ENCODE measurements at places on chromosomes 12 and 14.

GRCh38 chr12:76690921-76691700 lies 72.8 kb upstream of the ZDHHC17 start:
- no peaks in the 10 kb centered on the region for H3K36me3 ChIP-seq
- no peak overlapping the region for H3K27ac ChIP-seq
- no peak overlapping the region for H3K4me3 ChIP-seq
- no peak for DNase-seq
- no peaks in the 10 kb centered on the region for H3K4me1 ChIP-seq

DNA sequence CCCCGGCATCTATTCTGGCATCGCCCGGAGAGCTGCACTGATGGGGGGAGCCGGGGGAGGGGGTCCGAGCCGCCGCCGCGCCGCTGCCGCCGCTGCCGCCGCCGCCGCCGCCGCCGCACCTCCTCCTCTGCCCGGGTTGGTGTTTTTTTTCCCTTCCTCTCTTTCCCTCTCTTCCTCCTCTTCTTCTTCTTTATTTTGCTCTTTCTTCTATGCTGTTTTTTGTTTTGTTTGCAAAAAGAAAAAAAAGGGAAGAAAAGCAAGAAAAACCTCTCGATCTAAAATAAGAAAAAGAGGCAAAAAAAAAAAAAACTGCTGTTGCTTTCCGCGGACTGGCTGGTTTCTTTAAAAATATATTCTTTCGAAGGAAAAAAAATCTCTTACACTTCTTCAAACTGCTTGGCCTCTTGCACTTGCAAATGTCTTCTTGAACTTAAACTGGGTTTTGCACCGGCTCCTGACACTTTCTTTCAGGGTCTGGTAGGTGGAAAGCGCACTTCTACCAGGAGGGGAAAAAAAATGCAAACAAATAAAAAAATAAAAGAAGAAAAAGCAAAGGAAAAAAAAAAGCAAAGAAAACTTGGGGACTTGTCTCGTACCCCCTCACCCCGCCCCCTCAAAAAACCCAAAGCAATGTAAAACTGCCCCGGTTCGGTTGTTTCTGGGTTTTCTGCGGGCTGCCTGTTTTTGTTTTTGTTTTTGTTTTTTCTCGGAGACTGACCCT lies 616 bp downstream of the BCL11B start:
- no peaks in the 10 kb centered on the region for H3K36me3 ChIP-seq
- DNase-seq = peak; percentile 64
- H3K4me3 ChIP-seq = peak overlapping the region; percentile 48
- peaks cover 53% of the 10 kb centered on the region for H3K27me3 ChIP-seq

DNA sequence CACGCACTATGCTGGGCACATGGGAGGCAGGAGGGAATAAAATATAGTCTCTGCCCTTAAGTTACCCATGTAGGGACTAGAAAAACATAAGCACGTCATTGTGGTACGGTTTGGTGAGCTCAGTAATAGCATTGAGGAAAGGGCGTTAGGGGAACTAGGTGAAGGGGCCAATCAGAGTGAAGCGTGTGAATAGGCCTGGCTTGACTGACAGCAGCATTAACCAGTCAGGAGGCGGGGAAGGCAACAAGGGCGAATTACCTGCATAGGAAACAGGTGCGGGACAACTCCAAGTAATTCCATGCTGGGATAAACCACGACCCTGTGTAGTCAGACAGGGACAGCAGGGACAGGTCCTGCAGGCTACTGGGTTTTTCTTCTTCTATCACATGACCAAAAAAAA lies 107.7 kb downstream of the UNC79 start:
- H3K27ac ChIP-seq = no peak overlapping the region
- H3K4me3 ChIP-seq = no peak overlapping the region
- no peaks in the 10 kb centered on the region for H3K27me3 ChIP-seq
- peaks cover 10% of the 10 kb centered on the region for H3K36me3 ChIP-seq
- DNase-seq = no peak

DNA sequence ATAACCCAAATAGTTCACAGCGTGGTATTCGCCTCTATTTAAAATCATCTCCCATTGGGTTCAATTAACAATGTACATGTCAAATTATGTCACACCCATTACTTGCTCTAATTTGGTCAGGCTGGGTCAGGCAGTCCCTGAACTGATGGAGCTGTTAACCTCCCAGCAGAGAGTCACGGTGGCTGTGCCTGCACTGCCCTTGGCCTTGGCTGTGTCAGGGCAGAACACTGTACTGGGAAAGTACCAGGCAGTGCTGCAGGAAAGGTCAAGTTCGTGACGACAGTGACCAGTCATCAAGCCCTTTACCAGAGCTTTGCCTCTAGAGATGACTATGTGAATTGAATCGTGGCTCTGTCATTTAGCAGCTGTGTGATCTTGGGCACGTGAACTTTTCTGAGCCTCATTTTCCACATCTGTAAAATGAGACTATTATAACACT lies 100.0 kb downstream of the ARF6 start:
- H3K27me3 ChIP-seq = no peaks in the 10 kb centered on the region
- no peaks in the 10 kb centered on the region for H3K36me3 ChIP-seq
- peaks cover 5% of the 10 kb centered on the region for H3K4me1 ChIP-seq
- no peak overlapping the region for H3K4me3 ChIP-seq
- DNase-seq = no peak
- no peak overlapping the region for H3K27ac ChIP-seq

- H3K4me1 ChIP-seq = no peaks in the 10 kb centered on the region
- H3K27me3 ChIP-seq = no peaks in the 10 kb centered on the region
- no peak for DNase-seq
- H3K27ac ChIP-seq = no peak overlapping the region
- no peaks in the 10 kb centered on the region for H3K36me3 ChIP-seq
Measured at GRCh38 chr12:92634202-92634601, 68.6 kb upstream of the PLEKHG7 start.

- no peaks in the 10 kb centered on the region for H3K27me3 ChIP-seq
- DNase-seq = no peak
- no peak overlapping the region for H3K27ac ChIP-seq
- H3K4me3 ChIP-seq = no peak overlapping the region
- H3K36me3 ChIP-seq = no peaks in the 10 kb centered on the region
- H3K4me1 ChIP-seq = no peaks in the 10 kb centered on the region
Measured at GRCh38 chr14:26138764-26139445, 458.9 kb downstream of the NOVA1 start.

- H3K4me1 ChIP-seq = peaks cover 17% of the 10 kb centered on the region
- H3K27ac ChIP-seq = no peak overlapping the region
- no peak for DNase-seq
Measured at GRCh38 chr14:104212206-104213095, 74.1 kb downstream of the KIF26A start.

- H3K36me3 ChIP-seq = peaks cover 8% of the 10 kb centered on the region
- peak overlapping the region; percentile 22 for H3K4me3 ChIP-seq
- peaks cover 24% of the 10 kb centered on the region for H3K4me1 ChIP-seq
- peaks cover 8% of the 10 kb centered on the region for H3K27me3 ChIP-seq
- no peak for DNase-seq
- peak overlapping the region; percentile 48 for H3K27ac ChIP-seq
Measured at GRCh38 chr12:55940065-55940732, 9.2 kb downstream of the DGKA start.

DNA sequence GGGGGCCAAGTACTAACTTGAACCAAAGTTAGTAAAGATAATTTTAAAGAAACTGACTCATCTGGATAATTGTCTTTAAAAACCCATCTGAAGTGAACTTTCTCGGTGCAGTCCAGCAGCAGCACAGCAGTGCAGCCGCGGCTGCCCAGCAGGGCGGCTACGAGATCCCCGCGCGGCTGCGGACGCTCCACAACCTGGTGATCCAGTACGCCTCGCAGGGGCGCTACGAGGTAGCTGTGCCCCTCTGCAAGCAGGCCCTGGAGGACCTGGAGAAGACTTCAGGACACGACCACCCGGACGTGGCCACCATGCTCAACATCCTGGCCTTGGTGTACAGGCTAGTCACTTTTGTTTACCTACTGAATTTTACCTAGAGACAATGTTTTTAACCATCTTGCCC lies 33.6 kb downstream of the KLC1 start:
- H3K36me3 ChIP-seq = peaks cover 79% of the 10 kb centered on the region
- no peak for DNase-seq
- H3K4me1 ChIP-seq = no peaks in the 10 kb centered on the region

DNA sequence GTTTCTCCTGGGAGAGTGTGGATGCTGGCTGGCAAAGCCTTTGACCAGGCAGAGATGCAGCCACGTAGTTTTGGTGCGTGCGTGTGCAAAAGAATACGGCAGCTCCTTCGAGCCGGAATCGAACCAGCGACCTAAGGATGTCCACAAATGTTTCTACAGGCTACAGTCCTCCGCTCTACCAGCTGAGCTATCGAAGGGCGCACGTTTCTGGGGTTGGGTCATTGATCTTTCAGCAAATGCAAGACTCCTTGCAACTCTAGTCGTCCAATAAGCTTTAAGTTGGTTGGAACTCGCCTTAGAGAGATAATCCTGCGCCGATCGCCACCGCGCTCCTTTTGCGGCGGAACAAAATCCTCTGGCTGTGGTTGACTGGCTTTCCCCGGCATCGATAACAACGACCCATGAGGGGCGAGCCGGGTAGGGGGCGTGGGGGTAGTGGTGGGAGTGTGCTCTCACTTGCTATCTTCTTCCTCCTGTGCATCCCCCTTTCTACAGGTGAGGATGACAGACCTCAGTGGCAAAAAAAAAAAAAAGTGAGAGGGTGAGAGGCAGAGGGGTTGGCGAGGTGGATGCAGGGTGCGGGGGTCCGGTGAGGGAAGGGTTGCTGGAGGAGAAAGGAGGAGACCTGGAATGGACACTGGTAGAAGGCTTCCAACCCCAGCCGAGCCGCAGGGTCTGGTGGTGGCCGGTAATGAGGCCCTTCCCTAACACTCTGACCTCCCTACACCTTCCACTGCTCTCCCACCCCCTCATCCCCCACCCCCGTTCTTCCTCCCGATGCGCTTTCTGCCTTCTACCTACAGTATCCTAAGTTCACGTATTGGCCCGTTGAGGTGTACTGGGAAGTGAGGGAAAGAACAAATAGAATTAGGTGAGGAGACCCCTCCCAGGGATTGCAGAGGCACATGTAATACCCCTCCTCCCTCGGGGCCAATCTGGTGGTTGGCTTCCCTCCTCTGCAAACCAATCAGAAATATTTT lies 11.8 kb upstream of the OR6S1 start:
- H3K27me3 ChIP-seq = peaks cover 51% of the 10 kb centered on the region
- H3K4me1 ChIP-seq = peaks cover 8% of the 10 kb centered on the region
- no peak overlapping the region for H3K4me3 ChIP-seq
- H3K27ac ChIP-seq = no peak overlapping the region
- no peaks in the 10 kb centered on the region for H3K36me3 ChIP-seq

DNA sequence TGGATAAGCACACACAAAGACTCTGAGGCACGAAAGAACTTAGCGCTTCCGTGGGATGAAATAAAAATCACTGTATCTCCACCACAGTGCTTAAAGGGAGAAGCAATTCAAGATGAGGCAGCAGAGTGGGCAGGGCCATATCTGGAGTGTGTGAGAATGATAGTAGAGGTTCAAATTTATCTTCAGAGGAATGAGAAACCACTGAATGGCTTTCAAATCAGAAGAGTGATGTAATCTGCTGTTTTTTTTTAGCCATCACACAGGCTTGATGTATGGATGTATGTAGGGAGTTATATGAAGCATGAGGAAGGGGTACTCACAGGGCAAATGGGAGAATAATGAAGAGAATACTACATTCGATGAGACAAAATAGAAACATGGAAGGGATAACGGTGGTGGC lies 24.1 kb downstream of the MDGA2 start:
- H3K27me3 ChIP-seq = no peaks in the 10 kb centered on the region
- DNase-seq = no peak
- H3K4me3 ChIP-seq = no peak overlapping the region
- no peak overlapping the region for H3K27ac ChIP-seq

All from spinal cord (tissue), 10 donors.